ENCODE measurements at places on chromosomes 13 and 19.

DNA sequence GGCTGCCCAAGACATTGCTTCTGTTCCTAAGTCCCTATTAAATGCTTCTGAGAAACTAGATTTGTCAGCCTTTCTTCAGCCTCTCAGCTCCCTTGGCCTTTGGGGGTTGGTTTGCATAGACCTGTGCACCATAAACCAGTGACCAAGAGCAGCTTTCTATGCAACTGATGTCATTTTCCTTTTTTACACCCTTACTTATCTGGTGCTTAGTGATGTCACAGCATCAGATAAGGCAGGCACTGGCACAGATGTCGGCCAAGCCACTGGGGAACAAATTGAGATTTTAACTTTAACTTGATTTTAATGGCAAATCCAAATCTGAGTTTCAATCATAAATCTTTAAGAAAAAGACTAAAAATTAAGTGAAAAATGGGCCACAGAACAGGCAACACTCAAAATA lies 59.8 kb downstream of the RUBCNL start:
- DNase-seq, result no peak

DNA sequence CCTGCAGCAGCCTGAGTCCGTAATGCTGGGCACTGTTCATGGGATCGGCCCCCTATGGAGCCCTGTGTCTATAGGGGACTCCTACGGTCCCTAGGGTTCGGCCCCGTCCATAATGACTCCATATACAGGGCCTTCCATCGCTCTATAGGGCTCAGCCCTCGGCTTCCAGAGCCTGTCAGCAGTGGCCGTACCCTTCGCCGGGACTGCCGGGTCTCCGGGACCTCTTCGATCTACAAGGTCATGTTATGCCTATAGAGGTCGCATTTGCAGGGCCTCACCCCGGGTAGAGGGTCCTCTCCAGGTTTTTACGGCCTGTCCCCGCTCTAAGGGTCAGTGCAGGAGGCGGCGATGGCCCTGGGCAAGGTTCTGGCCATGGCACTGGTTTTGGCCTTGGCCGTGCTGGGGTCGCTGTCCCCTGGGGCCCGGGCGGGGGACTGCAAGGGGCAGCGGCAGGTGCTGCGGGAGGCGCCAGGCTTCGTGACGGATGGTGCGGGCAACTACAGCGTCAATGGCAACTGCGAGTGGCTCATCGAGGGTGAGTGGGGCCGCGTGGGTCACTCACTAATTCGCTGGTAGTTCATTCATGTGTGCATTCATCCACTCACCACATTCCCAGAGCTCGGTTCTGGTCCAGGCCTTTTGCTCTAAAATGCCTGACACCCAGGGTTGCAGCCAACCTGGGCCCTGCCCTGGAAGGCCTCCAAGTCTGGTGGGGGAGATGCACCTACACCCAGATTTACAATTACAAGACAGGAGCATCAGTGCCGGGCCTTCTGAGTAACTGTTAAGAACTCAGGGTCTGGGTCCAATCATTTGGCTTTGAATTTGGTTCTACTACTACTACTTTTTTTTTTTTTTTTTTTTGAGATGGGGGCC lies 699 bp downstream of the MEGF8 start:
- DNase-seq, result peak; percentile 26

DNA sequence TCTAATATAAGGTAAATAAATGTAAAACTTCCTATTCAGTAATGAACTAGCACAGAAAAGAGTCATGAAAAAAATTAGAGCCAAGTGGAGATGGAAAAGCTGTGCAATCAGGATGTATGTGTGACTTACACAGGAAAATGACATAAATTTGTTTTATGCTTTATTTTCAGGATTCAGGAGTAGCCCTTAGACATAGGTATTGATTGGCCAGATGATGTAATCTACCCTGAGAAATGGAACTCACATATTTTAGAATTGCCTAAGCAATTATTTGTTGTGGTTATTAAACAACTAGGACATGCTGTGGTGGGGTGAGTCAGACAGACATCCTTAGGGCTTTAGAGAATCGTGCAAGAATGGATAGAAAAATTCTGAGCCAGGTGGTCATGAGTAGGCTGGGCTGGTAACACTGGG lies 110.6 kb downstream of the PCDH9 start:
- DNase-seq, result peak; percentile 81

GRCh38 chr19:55027472-55028337 lies 10.4 kb downstream of the GP6 start:
- no peak for DNase-seq

DNA sequence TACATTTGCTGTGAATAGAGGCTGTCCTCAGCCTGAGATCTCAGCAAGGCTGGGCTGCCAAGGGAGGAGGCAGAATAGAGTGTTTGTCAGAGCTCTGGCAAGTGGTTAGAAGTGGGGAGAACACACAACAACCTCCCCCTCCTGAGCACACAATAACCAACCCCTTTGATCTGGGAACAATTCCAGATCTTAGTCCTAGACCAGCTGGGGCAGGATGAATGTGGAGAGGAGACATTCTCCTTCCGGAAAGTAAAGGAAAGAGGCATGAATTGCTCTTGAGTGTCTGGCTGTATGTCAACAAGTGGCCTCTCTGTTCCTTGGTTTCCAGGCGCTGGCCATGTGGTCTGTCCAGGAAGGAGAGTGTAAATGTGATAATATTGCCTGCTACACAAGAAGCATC lies 114.9 kb upstream of the TMTC4 start:
- DNase-seq, result no peak

DNA sequence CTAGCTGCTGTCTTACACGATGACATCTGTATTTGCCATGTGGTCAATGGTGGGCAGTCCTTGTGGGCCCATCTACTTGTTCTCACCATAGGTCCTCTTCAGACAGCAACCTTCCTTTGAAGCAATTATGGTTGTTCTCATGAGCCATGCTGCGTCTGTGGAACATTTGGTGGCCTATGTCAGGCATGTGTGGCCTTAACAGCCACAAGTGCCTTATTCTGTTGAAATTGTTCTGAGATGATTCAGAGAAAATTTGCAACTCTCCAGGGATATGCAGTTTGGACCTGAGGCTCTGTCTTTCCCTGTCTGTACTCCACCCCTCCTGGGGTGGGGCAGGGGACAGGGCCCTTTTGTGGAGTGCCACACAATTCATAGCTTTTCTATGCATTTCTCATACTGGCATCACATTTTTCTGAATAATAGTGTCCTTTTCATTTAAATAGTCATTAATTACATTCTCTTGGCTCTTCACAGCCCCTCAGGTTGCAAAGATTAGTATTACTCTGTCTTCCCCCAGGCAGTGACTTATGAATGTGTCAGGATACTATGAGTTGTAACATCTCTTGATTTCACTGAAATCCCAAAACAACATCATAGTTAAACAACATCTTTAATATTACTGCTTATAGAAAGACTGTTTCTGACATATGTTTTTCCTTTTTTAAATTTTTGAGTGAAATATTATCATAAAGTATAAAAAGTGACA lies 102.1 kb downstream of the ITGBL1 start:
- peak; percentile 54 for DNase-seq

DNA sequence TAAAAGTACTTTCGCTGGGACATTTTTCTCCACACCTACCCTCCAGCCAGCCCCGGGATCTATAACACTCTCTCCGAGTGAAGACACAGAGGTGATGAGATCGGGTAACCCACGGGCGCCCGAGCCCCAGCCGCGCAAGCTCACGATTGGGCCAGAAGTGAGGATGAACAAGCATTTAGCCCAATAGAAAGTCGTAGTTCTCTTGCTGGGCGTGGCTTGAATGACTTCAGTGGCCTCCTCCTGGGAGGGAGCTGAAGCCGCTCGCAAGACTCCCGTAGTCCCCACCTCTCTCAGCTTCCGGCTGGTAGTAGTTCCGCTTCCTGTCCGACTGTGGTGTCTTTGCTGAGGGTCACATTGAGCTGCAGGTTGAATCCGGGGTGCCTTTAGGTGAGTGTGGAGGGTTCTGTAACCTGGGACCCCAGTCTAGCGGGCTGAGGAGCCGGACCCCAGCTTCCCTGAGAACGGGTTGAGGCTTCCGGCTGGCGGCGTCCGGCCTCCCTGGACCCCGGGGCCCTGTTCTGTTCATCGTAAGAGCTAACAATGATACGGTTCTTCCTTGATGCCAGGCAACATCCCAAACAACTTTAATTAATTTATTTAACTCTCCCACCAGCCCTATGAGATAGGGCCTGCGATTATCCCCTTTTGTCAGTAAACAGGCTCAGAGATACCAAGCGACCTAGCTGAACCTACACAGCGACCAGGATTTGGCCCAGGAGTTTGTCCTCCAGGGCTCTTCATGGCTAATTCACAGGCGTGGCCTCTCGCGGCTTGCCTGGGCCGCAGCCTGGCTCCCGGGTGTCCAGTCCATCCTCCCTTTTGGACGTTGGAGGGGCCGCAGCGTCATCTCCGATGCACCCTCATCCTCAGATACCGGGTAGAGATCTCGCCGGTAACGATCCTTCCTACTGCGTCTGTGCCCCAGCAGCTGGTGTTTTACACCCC lies at the start of gene COX6B1:
COX6B1 (plus strand) TSS at position 307 of the 945 bp plus-strand sequence. CDS start 2,921 bp downstream, outside the sequence.
- peak; percentile 99 for DNase-seq

- no peak for DNase-seq
These were observed 48.3 kb upstream of the C1QTNF9B start for GRCh38 chr13:23945612-23946011.

DNA sequence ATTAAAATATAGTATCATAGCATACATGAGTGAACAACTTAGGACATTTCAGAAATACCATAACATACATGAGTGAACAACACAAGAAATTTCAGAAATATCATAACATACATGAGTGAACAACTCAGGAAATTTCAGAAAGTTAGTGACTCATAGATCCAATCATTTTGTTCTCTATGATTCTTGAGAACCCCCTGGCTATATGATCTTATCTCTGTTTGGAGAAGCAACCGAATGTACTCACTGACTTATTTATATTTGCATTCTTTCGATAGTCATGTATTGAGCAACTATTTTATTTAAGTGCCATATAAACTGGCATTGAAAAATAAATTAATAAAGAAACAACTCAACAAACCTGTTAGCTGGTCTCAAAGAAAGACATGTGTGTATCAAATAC lies 251.1 kb downstream of the EFNB2 start:
- DNase-seq, result peak; percentile 70

- no peak for DNase-seq
These were observed 4.8 kb downstream of the ISYNA1 start for GRCh38 chr19:18433015-18433691.

Data from adipocyte (in vitro differentiated cells).